HuH-7 (cell line): ENCODE measurements at places on chromosomes 5 and 9.

GRCh38 chr9:6415266-6415665 lies 2.3 kb downstream of the UHRF2 start:
- no peak for DNase-seq

GRCh38 chr5:171492781-171493180 lies 73.3 kb downstream of the FGF18 start:
- DNase-seq, result no peak

DNA sequence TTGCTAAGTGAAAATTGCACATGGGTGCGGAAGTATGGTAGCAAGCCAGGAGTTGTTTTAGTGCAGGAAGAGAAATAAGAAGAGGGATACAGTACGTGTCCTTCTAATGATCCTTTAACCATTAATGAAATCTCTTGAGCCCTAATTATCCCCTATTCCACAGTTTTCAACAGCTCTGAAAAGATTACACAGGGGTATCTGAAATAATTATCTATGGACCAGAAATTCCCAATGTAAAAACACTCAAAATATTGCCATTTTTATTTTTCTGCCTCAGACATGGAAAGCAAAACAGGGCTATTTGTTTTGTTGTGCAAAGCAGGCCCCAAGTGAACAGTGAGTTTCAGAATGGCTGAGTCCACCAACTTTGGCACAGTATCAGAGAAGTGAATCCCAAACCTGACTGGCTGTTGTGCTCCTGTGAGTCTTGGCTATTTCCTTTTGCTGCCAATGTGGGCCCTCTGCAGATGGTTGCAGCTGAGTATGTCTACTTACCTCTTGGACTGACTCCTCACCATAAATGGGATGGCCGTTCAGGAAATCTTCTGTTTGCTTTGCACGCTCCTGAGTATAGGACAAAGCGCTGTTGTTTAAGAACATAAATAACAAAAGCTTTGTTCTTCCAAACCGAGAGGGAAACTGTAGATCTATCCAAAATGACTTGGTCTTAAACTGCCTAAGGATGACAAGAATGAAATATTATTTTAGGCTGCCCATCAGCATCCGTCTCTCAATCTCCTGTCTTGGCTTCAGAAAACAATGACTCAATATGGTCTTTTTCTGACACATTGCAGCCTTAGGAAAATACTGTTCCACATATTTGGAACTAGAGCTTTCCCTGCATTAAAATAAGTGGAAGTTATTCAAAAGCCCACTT lies 204.1 kb downstream of the DEPDC1B start:
- DNase-seq, result no peak

DNA sequence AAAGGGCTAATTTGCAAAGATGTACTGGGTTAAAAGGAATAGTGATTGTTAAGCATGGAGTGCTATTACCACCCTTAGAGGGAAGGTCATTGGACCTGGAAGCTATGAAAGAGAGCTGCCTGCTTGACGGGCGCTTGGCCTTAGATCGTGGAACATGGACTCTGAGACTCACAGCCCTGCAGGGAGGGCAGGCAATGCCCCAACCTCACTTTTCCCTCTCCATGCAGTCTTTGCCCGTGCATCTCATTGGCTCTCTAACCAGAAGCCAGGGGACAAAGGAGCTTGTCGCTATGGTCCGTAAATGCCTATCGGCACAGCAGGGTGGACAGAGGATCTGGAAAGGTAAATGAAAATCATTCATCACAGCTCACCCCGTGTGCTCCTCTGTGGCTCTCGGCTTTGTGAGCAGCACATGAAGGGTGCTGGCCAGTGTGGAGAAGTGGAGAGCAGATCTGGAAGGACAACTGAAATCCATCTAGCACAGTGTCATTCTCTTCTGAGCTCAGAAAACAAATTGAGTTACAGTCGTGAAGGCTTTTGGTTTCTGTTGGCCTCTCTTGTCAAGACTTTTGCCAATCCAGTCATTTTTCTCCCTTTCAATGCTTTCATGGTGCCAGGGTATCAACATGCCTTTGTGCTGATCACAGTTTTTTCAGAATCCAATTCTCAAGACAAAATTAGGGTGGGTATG lies 186.2 kb downstream of the SNX18 start:
- no peak for DNase-seq

- no peak for DNase-seq
These were observed 139.6 kb upstream of the RASA1 start for GRCh38 chr5:87127956-87128687.

DNA sequence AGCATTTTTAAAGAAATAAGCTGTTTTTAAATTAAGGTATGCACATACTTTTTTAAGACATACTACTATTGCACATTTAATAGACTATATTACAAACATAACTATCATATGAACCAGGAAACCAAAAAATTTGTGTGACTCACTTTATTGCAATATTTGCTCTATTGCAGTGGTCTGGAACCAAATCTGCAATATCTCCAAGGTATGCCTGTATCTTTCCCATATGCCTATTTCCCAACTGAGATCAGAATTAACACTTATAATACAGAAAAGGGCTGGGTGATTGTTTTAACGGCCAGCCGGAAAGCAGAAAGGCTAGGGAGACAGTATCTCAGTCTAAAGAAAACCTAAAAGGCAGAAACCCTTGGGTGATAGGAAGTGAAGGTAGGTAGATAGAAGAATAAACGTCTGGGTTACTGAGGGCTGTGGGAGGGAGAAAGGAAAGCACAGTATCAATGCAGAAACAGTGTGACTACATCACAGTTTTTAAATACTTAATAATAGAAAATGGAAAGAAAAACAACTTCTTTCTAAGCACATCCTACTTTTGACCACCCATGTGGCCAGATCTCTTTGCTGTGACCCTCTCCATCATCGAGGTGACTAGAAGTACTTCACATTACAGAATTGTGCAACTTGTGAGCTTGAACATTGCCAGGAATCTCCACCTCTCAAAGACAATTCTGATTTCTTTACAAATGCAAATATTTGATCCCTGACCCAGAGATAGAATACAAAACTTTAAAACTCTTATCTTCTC lies 126.4 kb downstream of the LPAR1 start:
- DNase-seq, result no peak

DNA sequence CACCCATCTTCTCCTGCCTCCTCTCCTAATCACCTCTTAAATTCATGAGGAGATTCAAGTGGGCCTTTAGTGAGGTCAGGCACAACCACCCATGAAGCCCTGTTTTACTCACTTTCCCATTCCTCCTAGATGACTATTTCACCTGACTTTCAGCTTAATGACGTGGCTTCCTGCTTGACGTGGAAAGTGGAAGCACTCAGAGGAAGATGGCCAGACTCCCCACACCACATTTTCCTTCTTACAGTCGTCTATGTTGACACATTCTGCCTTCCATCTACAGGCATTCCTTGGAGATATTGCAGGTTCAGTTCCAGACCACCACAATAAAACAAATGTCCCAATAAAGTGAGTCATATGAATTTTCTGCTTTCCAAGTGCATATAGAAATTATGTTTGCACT lies 146.4 kb upstream of the TAS2R1 start:
- no peak for DNase-seq

DNA sequence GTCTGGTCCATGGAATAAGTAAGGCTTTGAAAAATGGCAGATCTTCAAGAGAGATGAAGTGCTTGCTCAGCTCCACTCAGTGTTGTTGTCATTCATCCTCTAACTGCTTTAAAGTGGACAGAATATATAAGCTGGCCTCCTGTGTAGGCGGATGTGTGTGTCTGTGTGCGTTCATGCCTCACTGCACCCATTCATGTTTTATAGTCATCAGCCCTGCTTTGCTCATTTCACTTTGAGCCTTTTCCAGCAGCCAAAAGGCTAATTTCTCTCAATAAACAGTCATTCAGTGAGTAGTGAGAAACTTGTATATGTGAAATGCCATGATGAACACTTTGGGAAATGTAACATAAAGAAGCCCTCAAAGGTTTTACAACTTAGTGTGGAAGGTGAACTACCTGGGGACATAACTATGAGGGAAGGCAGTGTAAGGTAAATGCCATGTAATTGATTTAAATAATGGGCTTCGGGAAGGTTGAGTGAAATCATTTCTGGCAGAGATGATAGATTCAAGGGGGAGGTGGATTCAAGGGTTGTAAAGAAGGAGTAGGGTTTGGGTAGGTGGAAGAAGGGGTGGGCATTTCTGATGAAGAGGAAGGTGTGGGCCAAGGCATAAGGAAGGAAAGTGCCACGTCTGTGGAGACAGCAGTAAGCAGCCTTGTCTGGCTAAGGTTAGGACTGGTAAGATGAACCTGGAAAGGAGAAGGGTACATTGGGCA lies 15.7 kb downstream of the TTC23L start:
- no peak for DNase-seq

DNA sequence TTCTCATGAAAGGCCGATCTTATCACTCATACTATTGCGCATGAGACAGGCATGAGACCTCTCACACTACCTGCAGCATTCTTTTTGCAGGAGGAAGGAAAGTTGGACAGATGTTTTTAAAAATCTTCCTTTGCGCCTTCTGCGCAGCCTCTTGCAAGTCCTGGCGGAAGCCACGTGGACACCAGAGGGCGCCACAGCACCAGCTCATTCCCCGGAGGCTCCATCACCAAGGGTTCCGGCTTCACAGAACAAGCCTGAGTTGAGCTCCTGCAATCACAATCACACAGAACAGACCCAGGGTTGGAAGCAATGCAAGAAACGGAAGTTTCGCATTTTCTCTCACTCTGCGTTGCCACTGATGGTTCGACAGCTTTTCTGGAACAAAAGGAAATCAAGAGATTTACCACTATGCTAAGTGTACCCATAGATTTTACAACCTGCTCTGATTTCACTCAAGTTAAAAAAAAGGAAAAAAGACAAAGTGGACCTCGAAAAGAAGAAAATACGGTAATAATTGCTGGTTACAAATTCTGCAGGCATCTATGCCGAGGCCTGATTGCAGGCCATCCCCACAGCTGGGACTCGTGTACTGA lies 304.7 kb upstream of the MSX2 start:
- DNase-seq, result peak; percentile 74

- DNase-seq, result no peak
These were observed 19.8 kb downstream of the FAXDC2 start for GRCh38 chr5:154830596-154830995.

DNA sequence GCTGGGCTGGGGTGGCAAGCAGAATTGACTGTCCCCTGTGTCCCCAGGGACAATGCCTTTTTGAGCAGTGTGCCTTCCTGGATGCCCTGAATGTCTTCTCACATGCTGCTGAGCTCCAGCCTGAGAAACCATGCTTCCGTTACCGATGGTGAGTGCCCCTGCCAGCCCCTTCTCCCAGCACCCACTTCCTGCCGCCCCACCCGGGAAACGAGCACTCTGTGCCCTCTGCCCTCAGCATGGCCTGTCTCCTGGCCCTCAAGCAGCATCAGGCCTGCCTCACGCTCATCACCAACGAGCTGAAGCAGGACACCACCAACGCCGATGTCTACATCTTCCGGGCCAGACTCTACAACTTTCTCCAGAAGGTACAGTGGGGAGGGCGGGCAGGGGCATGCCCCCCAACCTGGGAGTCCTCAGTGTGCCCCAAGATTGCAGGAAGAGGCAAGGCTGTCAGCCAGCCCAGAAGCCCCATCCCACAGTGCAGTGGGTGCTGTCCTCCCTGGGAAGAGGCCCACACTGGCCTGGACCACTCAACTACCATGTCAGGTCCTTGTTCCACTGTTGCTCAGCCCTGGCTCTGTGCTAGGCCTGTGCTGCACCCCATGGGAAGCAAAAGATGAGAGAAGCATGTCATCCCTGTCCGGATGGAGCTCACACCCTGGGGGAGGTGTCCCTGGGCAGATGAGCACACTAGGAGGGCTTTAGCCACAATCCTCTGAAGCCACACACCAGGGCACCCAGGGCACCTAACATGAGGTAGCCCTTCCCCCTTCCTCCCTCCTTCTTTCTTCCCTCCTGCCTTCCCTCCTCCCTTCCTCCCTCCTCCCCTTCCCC lies 4.4 kb downstream of the TTC16 start:
- no peak for DNase-seq

DNA sequence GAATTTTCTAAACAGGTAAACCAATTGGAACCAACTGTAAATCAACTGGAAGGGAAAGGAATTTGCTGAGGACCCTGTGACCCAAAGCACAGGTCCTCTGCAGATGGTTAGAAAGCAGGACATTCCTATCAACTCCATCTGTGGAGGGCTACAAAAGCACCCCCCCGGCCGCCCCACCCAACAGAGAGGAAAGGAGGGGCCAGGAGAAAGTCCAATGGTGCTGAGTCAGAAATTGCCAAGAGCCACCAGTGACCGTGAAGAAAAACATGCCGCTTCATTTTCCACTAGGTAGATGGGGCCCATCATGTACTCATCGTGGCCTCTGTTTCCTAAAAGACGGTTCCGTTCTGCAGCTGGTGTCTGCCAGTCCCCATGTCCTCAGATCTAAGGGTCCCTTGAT lies 66.3 kb downstream of the RAPGEF1 start:
- DNase-seq, result no peak

- DNase-seq, result peak; percentile 30
These were observed at the start of gene PTPRD for GRCh38 chr9:10612641-10613398. TSS of gene PTPRD (minus strand) at chr9:10613002.

GRCh38 chr5:135565725-135566421 lies 12.9 kb downstream of the CXCL14 start:
- DNase-seq, result peak; percentile 63

- DNase-seq, result peak; percentile 50
These were observed 71.3 kb downstream of the TMC1 start for GRCh38 chr9:72592502-72593403.

DNA sequence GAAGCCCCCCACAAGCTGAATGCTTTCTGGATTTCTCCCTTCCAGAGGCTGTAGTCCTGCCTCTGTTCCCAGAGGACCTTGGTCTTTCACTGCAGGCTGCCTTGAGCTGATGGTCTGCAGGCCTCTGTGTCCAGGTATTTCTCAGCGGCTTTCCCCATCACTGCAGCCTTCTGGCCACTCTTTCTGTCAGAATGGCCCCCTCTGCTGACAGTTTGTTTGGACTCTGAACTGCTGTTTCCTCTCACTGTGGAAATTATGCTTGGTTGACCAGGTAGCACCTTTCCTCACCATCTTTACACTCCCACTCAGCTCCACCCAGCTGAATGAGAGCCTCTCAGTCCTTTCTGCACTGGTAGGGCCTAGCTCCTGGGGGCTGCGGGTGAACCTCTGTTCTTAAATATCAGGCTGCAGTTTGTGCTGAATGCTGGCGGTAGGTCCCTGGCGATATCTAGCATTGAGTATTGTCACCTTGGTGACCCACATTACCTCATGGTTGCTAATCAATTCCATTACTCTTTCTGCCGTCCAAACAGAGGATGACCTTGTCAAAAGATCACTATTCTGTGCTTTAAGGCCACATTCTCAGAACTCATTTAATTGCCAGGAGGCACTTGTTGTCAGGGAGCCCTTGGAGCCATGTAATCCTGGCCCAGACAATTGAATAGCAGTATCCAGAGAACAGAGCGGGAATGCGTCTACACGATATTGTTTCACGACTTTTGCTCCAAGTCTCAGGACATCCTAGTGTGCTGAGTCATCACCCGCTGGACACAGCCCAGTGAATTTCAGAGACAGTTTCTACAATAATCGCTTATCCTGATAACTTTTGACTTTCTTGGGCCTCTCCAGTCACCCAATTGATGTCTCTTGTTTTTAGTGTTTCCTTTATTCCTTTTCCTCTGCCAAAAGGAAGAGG lies 230.2 kb downstream of the TENT4A start:
- no peak for DNase-seq
